ENCODE measurements at places on chromosomes 6 and 20. TPM values are rescaled to one million over a fixed set of nuclear protein-coding genes. Genes with fewer than 3 reads are reported as not detected.

GRCh38 chr20:51204051-51204715 lies 181.3 kb upstream of the KCNG1 start:
- no peak for DNase-seq
- H3K4me1 ChIP-seq, result no peaks in the 10 kb centered on the region
- no peaks in the 10 kb centered on the region for H3K27me3 ChIP-seq
- no peaks in the 10 kb centered on the region for H3K36me3 ChIP-seq
- H3K4me3 ChIP-seq, result no peak overlapping the region
- no peak overlapping the region for H3K27ac ChIP-seq

DNA sequence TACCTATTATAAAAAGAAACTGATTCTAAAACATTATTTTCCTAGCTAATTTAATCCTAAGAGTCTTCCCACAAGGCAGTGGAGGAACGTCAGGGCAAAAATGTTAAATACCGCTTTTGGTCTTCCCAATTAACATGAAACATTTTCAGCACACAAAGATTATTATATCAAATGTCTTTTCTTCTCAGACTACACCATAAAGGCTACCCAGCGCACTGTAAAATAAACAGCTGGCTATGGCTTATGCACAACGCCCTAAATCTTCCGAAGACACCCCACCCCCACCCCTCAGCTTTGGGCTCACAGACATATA lies 1.0 kb downstream of the NUDT3 start:
- H3K27ac ChIP-seq, result peak overlapping the region; percentile 96
- no peak for DNase-seq
- H3K4me1 ChIP-seq, result peaks cover 37% of the 10 kb centered on the region
- no peaks in the 10 kb centered on the region for H3K27me3 ChIP-seq
- H3K36me3 ChIP-seq, result no peaks in the 10 kb centered on the region

DNA sequence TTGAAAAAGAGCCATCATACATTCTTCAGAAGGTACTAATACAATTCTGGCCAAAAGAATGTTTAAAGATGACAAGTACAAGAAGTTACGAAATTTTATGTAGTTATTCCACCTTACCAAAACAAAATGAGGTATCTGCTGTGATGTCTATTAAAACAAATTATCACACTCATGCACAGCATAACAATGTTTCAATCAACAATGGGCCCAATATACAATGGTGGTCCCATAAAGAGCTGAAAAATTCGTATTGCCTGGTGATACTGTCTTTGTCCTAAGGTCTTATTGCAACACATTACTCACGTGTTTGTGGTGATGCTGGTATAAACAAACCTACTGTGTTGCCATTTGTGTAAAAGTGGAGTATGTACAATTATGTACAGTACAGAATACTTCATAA lies 3.6 kb upstream of the NUP153 start:
- H3K27ac ChIP-seq, result no peak overlapping the region
- no peak overlapping the region for H3K4me3 ChIP-seq
- no peak for DNase-seq
- no peaks in the 10 kb centered on the region for H3K4me1 ChIP-seq
- no peaks in the 10 kb centered on the region for H3K36me3 ChIP-seq

DNA sequence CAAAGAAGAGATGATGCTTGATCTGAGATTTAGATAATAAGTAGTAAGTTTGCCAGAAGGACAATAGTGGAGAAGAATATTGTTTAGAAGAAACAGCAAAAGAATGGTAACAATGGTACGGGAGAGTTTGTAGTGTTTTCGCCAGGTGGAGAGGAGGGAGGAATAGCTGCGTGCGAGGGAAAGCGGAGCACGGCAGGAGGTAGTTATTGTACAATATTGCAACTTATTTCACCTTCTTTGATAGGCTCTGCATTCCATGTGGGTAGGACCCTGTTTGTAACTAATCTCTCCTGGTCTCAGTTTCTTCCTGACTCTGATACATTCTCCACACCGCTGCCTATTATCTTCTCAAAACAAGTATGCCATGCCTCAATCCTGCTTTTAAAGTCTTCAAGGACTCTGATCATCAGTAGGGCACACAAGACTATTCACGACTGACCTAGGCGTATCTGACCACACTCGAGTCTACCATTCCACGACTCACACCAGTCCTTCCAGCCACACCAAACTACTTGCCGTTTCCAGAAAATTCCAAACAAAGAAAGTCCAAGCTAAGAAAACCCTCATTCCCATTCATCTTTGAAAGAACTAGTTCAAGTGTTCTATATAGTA lies 1.1 kb downstream of the PPIL4 start:
- H3K36me3 ChIP-seq, result peaks cover under 1% of the 10 kb centered on the region
- H3K4me3 ChIP-seq, result peak overlapping the region; percentile 80
- no peak for DNase-seq
- H3K4me1 ChIP-seq, result peaks cover 37% of the 10 kb centered on the region

The PPP1R14C gene
- total RNA-seq, result 14.3 TPM

The PEX7 gene
- total RNA-seq, result 6.7 TPM

The HLA-DMB gene
- 35.6 TPM for total RNA-seq

The RIPPLY2 gene
- total RNA-seq, result not detected

All from upper lobe of left lung (tissue), 6 donors.